ENCODE measurements at places on chromosomes 1 and 21. TPM values are rescaled to one million over a fixed set of nuclear protein-coding genes. Genes with fewer than 3 reads are reported as not detected.

The MFSD2A gene
- 122 TPM for polyA plus RNA-seq

The EPHB2 gene
- polyA plus RNA-seq = 8.2 TPM

The ACOT11 gene
- polyA plus RNA-seq = 4.9 TPM

The PHLDA3 gene
- 24.0 TPM for polyA plus RNA-seq

The FCAMR gene
- 0.41 TPM for polyA plus RNA-seq

The NR1I3 gene
- polyA plus RNA-seq = 0.57 TPM

DNA sequence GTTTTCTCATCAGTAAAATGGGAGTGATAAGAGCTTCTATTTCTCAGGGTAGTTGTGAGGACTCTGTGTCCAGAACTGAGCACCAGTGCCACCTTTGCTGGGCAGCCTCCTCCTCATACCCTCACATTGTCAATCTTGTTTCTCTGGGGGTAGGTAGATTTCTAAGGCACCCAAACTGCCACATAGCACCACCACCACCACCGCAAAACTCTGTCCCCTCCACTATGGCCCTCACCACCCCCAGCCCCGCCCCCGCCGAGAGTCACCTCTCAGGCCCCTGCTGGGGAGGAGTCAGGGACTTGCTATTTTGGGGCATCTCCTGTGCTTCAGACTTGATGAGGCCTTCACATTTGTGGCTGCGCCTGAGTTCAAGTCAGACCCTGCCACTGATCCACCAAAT is 549.2 kb downstream of the PTPRU start:
- H3K4me1 ChIP-seq = no peaks in the 10 kb centered on the region
- DNase-seq = no peak
- no peaks in the 10 kb centered on the region for H3K36me3 ChIP-seq
- no peaks in the 10 kb centered on the region for H3K27me3 ChIP-seq

- H3K27me3 ChIP-seq = no peaks in the 10 kb centered on the region
- DNase-seq = no peak
- no peak overlapping the region for H3K4me3 ChIP-seq
- H3K27ac ChIP-seq = no peak overlapping the region
- H3K4me1 ChIP-seq = no peaks in the 10 kb centered on the region
Observed at GRCh38 chr1:34441259-34442069, 264.8 kb downstream of the C1orf94 start.

GRCh38 chr1:87449348-87449963 is 120.8 kb downstream of the LMO4 start:
- no peak for DNase-seq
- H3K27me3 ChIP-seq = no peaks in the 10 kb centered on the region
- H3K36me3 ChIP-seq = no peaks in the 10 kb centered on the region
- H3K4me3 ChIP-seq = no peak overlapping the region
- no peak overlapping the region for H3K27ac ChIP-seq

- H3K4me3 ChIP-seq = no peak overlapping the region
- no peaks in the 10 kb centered on the region for H3K4me1 ChIP-seq
- no peaks in the 10 kb centered on the region for H3K36me3 ChIP-seq
- no peaks in the 10 kb centered on the region for H3K27me3 ChIP-seq
- no peak for DNase-seq
- H3K27ac ChIP-seq = no peak overlapping the region
Observed at GRCh38 chr1:160520582-160520981, 2.5 kb downstream of the SLAMF6 start.

GRCh38 chr1:36369061-36369861 is 16.5 kb downstream of the STK40 start:
- peak; percentile 88 for DNase-seq
- H3K27ac ChIP-seq = no peak overlapping the region
- peaks cover 46% of the 10 kb centered on the region for H3K4me1 ChIP-seq

GRCh38 chr21:26843933-26844257 is 1.3 kb downstream of the ADAMTS1 start:
- H3K27me3 ChIP-seq = no peaks in the 10 kb centered on the region
- peak overlapping the region; percentile 93 for H3K27ac ChIP-seq
- peak overlapping the region; percentile 76 for H3K4me3 ChIP-seq
- H3K4me1 ChIP-seq = peaks cover 4% of the 10 kb centered on the region

- no peaks in the 10 kb centered on the region for H3K27me3 ChIP-seq
- no peaks in the 10 kb centered on the region for H3K36me3 ChIP-seq
- H3K4me1 ChIP-seq = peaks cover 3% of the 10 kb centered on the region
- no peak overlapping the region for H3K27ac ChIP-seq
- H3K4me3 ChIP-seq = no peak overlapping the region
- peak; percentile 88 for DNase-seq
Observed at GRCh38 chr1:15740924-15741850, 1.1 kb upstream of the TMEM82 start.

- H3K4me1 ChIP-seq = peaks cover 10% of the 10 kb centered on the region
- no peaks in the 10 kb centered on the region for H3K36me3 ChIP-seq
- H3K27me3 ChIP-seq = no peaks in the 10 kb centered on the region
- DNase-seq = no peak
- no peak overlapping the region for H3K4me3 ChIP-seq
Observed at GRCh38 chr1:26477446-26478152, 5.4 kb downstream of the HMGN2 start.

- DNase-seq = no peak
- H3K4me3 ChIP-seq = no peak overlapping the region
- no peaks in the 10 kb centered on the region for H3K4me1 ChIP-seq
- H3K27me3 ChIP-seq = no peaks in the 10 kb centered on the region
- H3K36me3 ChIP-seq = no peaks in the 10 kb centered on the region
- H3K27ac ChIP-seq = no peak overlapping the region
Observed at GRCh38 chr1:17032741-17033140, 21.0 kb upstream of the ATP13A2 start.

DNA sequence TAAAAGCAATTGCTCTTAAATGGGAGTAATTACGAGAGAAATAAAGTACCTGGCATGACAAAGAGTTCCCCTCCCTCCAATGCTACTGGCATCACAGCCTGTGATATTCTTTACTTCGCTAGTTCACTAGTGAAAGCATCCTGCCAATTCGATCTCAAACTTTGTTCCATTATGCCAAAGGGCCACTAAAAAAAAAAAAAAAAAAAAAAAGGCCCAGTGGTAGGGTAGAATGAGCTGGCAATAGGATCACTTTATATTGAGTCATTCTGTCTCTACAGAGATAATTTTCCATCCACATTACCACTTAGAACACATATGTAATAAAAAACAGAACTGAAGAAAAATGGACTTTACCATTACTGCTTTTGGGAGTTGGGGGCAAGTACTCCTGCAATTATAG is 11.2 kb downstream of the PUM1 start:
- no peaks in the 10 kb centered on the region for H3K4me1 ChIP-seq
- no peaks in the 10 kb centered on the region for H3K27me3 ChIP-seq
- DNase-seq = no peak
- H3K27ac ChIP-seq = no peak overlapping the region
- no peak overlapping the region for H3K4me3 ChIP-seq
- H3K36me3 ChIP-seq = no peaks in the 10 kb centered on the region

DNA sequence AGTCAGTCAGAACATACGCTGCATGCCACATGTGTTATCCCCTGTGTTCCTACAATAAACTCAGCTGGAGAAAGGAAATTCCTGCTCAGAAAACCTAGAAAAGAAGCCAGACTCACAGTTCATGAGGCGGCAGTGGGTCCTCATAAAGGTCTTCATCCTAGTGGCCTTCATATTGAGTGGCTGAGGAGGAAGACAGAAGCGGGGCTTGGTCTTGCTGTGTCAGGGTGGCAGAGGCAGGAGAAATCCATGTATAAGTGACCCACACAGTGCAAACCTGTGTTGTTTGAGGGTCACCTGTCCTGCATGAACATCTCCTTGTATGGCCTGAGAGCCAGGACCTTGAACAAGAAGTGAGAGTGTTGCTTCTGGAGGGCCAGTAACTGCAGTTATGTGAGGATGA is 4.0 kb upstream of the WNT3A start:
- H3K36me3 ChIP-seq = no peaks in the 10 kb centered on the region
- no peak overlapping the region for H3K4me3 ChIP-seq
- no peaks in the 10 kb centered on the region for H3K27me3 ChIP-seq
- H3K27ac ChIP-seq = no peak overlapping the region
- H3K4me1 ChIP-seq = no peaks in the 10 kb centered on the region
- no peak for DNase-seq

DNA sequence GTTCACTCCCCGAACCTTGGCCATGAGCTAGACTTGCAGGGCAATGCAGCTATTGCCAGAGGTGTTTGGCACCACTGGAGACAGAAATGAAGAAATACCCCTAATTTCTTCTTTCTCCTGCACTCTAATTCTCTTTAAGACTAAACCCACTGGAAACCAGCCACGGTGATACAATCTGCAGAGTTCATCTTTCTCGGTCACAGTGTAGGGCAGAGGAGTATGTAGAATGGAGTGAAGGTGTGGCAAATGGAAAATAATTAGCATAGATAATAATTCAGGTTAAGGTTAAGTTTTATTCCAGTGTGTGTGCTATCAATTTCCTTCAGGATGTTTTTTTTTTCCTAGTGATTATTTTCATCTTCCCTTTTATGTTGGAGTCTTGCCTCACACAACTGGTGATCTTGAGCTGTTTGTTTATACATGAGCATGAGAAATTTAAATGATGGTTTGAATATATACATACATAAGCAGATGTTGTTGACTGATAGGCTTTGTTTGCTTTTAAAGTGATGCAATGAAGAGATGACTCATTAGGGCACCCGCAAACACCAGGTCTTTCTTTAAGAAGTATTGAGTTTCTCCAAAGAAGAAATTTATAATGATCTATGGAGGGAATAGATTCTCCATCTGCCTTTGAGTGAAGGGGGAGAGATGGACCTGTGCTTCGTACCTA is 81.9 kb downstream of the SPATA17 start:
- no peaks in the 10 kb centered on the region for H3K27me3 ChIP-seq
- H3K36me3 ChIP-seq = no peaks in the 10 kb centered on the region
- DNase-seq = no peak
- H3K4me3 ChIP-seq = no peak overlapping the region

- DNase-seq = no peak
- no peaks in the 10 kb centered on the region for H3K36me3 ChIP-seq
- peaks cover 27% of the 10 kb centered on the region for H3K4me1 ChIP-seq
- no peaks in the 10 kb centered on the region for H3K27me3 ChIP-seq
Observed at GRCh38 chr1:58893257-58893869, 109.5 kb upstream of the JUN start.

DNA sequence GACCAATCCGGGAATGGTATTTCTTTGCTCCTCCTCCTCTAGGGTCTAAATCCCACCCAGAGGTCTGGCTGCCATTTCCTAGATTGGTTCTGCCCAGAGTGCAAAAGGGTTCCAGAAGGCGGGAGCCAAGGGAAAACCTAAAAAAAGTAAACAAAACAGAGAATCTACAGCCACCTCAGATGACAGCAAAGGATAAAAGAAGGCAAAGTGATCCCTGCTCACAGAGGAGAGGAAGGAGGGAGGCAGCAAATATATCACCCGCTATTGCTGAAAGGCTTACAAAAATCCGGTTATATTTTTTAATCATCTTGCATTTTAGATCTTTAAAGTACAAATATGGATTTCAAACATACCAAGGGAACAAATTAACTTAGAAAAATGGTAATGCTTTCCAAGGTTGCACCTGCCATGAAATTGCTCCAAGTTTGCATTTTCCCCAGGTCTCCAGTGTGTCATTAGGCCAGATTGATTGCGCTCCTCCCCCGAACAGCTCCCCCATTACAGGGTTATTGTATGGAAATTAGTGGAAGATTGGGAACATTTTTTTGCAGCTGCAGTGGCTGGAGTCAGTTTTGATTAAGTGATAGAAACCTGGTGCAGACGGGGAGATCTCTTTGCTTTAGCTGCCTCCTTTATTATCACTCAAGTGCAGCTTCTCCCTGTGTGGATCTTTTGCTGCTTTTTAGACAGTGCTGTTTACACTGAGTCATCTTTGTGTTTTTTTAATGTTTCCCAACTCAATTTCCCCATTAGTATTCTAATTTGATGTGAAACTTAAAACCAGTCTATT is 280.5 kb upstream of the CAMK1G start:
- H3K4me3 ChIP-seq = no peak overlapping the region
- H3K4me1 ChIP-seq = no peaks in the 10 kb centered on the region
- no peak for DNase-seq
- H3K27me3 ChIP-seq = no peaks in the 10 kb centered on the region
- no peaks in the 10 kb centered on the region for H3K36me3 ChIP-seq
- no peak overlapping the region for H3K27ac ChIP-seq

DNA sequence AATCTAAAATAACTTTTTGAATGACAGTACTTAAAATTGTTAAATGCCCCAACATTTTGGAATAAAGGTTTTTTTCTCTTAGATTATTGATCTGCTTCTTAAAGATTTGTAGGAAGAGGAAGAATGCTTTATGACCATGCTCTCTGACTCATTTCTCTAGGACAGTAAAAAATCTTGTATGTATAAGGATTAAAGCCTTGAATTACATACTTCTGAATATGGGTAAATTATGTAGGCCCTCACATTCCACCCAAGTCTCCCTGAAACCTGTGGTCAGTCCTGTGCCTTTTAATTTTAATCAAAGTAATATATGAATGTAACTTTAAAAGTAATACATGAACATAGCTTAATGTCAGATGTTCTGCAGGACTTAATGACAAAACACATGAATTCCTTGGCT is 50.5 kb downstream of the ABCD3 start:
- H3K27ac ChIP-seq = no peak overlapping the region
- no peaks in the 10 kb centered on the region for H3K4me1 ChIP-seq
- H3K36me3 ChIP-seq = no peaks in the 10 kb centered on the region
- no peak for DNase-seq
- no peak overlapping the region for H3K4me3 ChIP-seq
- no peaks in the 10 kb centered on the region for H3K27me3 ChIP-seq

GRCh38 chr1:37509181-37509580 is 5.4 kb downstream of the MEAF6 start:
- peaks cover 5% of the 10 kb centered on the region for H3K4me1 ChIP-seq
- no peak overlapping the region for H3K4me3 ChIP-seq
- no peaks in the 10 kb centered on the region for H3K27me3 ChIP-seq
- no peak overlapping the region for H3K27ac ChIP-seq

DNA sequence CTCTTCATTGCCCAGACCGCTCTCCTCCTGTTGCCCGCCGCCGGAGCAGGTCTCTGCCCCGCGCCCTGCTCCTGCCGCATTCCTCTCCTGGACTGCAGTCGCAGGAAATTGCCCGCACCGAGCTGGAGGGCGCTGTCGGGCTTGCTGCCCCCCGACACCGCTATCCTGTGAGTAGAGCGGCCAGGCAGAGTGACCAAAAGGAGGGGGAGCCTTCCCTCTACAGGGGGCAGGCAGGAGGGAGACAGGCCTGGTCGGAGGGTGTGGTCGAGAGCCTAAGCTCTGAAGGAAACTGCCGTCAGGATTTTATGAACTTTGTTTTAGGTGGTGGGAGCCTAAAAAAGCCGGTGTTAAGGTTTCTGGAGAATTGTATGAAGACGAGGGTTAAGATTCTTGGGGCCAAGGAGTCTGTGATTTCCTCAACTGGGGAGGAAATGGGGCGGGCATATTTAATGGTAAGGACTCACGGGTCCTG is 517 bp downstream of the LRIG2 start:
- peak; percentile 70 for DNase-seq
- H3K27ac ChIP-seq = peak overlapping the region; percentile 92
- peaks cover 8% of the 10 kb centered on the region for H3K4me1 ChIP-seq
- no peaks in the 10 kb centered on the region for H3K27me3 ChIP-seq
- peak overlapping the region; percentile 85 for H3K4me3 ChIP-seq

- peak overlapping the region; percentile 72 for H3K27ac ChIP-seq
- H3K27me3 ChIP-seq = no peaks in the 10 kb centered on the region
- H3K4me3 ChIP-seq = no peak overlapping the region
- no peak for DNase-seq
- peaks cover 10% of the 10 kb centered on the region for H3K4me1 ChIP-seq
Observed at GRCh38 chr1:222976453-222976852, 161.6 kb downstream of the DISP1 start.

Data from testis (tissue), 5 donors.